ENCODE measurements at places on chromosomes 1 and 21.

GRCh38 chr1:26991310-26992116 is 2.0 kb upstream of the TRNP1 start:
- no peak for DNase-seq

DNA sequence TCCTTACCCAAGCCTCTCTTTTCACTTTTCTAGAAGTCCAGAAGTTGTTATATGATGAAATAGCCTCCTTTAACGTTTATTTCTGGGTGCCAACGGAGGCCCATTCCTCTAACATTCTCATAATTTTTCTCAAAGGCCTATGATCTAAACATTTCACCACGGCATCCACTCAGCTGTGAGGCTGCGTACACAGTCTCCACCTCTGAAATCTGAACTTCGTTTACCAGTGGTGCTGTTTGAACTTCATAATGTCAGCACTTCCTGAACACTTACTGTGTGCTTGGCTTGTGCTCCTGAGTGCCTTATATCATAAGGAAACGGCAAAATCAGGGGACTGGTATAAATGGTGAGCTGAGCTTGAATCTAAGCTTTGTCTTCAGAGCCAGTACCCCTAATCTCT is 12.0 kb upstream of the RBP7 start:
- no peak for DNase-seq

DNA sequence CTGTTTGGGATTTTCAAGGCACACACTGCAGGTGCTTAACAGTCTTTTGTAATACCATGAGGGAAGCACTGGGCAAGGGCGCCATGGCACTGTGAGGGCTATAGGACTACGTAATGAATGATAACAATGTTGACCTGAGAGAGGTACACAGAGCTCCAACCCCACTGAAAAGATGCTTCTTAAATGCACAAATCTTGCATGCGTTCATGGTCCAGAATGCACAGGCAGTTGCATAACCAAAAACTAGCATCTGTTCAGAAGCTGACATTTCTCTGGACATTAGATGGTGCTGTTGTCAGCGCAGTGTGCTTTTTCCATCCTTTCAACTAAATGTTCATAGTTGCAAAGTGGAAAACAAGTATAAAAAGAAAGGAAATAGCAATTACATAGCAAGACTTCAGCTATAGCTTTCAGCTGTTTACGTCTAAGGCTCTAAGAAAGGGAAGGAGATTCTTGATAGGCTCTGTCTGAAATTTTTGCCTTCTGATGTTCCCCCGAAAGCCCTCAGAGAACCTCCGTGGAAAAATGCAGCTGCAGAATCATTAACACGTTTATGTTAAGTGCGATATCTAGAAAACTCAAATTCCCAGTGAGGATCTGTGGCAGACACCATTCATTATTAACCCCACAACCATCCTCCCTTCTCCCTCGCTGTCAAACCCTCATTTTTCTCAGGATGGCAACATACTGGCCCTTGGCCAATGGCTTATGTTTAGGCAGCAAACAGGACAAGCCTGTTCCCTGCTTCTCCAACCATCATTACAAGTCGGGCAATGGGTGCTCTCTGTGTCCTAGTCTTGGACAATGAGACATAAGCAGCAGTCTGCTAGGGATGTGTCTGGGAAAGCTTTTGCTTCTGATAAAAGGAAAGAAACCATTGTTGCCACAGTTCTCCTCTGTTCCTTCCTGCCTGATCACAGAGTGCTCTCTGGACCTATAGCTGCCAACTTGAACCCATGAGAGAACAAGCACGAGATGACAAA is 8.2 kb upstream of the TARBP1 start:
- peak; percentile 76 for DNase-seq

GRCh38 chr1:225694151-225694603 is 41.3 kb upstream of the ENAH start:
- DNase-seq: peak; percentile 50

- no peak for DNase-seq
These were observed 192.9 kb downstream of the PCP4 start for GRCh38 chr21:40060083-40060677.

GRCh38 chr1:232250838-232251237 is 379.1 kb downstream of the SIPA1L2 start:
- no peak for DNase-seq

DNA sequence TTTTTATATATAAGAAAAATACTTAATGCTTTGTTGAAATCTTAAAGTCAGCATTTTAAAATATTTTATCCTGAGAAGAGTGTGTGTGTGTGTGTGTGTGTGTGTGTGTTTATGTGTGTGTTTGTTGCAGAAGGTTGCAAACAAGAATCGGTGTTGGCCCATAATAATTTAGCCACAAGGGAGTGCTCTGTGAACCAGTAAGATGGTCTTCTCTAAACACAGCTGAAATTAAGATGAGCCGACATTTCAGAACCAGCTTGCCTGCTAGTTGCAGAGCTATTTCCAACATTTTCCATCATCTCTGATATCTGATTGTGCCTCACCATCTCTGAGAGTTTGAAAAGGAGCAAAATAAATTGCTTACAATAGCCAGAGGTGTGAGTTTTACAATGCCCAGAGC is 158.8 kb upstream of the SGIP1 start:
- DNase-seq: no peak

DNA sequence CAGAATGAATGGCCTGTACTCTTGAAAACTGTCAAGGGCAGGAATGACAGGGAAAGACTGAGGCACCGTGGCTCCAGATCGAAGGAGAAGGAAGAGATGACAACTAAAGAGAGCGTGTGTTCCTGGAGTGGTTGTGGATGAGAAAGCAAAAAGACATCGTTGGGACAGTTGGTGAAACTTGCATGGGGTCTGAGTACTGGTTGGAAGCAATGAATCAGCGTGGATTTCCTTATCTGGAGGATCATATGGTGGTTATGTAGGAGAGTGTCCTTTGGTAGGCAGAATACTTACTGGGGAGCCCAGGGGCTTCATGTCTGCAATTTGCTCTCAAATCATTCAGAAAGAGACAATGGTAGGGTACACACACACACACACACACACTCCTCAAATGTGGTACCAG is 13.9 kb downstream of the LEMD1 start:
- no peak for DNase-seq

- no peak for DNase-seq
These were observed 95.1 kb upstream of the TSPAN2 start for GRCh38 chr1:115184260-115184950.

GRCh38 chr1:173495609-173496267 is 18.6 kb downstream of the PRDX6 start:
- no peak for DNase-seq

DNA sequence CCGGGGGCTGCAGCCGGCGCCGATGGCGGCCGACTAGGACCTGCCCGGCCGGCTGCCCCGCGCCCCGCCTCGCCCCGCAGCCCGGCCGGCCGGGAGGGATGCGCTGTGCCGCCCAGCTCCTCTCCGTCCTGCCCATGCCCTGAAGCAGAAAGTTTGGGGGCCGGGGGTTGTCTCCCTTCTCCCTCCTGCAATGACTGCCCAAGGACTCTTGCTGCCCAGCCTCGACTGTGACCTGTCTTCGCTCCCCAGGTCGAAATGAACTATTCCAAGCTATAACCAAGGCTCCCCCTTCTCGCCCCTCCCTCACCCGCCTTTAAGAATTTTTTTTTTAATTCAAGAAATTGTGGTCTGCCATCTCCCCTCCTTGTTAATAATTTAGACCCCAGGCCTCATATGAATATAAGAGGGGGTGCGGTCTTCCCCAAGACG is 361 bp downstream of the TMCC2 start:
- no peak for DNase-seq

GRCh38 chr1:34806396-34806795 is 13.6 kb downstream of the GJA4 start:
- peak; percentile 54 for DNase-seq

DNA sequence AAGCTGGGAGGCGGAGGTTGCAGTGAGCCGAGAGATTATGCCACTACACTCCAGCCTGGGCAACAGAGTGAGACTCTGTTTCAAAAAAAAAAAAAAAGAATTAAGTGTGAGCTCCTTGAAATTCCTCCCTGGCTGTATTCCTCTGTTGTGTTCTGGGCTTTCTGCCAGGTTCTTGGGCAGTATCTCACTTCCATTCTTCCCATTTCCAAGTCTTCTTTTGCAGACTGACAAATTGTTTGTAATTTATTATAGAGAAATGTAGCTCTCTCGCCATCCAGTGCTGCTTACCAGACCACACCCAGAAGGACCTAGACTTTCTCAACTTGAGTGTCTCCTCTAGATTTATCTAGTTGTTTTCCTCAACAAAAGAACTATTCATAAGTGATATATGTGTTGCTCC is 105.0 kb upstream of the ADGRL2 start:
- peak; percentile 55 for DNase-seq

DNA sequence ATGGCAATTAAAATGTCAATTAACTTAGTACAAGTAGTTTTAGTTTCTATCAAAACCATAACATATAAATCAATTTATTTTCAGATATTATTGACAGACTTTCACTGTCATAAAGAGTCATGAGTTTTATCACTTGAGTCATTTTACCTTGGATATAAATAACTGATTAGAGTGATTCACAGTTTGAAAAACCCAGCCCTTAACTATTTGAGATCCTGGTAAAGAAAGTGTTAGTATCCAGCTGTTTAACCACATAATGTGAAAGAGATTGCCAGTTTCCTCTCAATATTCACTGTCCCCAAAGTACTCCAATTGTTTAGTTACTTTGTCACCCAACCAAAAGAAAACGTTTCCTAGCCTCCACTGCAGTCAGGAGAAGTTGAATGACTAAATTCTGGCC is 91.3 kb downstream of the UCHL5 start:
- DNase-seq: peak; percentile 40

DNA sequence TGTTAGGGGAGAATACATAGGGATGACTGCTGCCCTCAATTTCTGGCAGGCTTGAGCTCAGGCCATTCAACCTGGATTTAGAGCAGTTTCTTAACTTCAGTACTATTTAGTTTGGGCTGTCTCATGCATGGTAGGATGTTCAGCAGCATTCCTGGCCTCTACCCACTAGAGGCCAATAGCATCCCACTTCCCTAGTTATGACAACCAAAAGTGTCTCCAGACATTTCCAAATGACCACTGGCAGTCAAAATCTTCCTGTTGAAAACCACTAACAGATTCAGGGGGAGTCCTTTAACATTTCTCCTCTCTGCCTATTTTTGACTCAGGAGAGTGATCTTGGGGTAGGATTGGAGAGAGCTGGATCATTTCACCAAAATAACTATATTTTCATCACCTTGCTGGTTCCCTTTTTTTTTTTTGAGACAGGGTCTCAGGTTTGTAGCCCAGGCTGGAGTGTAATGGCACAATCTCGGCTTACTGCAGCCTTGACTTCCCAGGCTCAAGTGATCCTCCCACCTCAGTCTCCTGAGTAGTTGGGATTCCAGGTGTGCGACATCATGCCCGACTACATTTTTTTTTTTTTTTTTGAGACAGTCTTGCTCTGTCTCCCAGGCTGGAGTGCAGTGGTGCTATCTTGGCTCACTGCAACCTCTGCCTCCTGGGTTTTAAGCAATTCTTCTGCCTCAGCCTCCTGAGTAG is 8.7 kb downstream of the GNAT2 start:
- no peak for DNase-seq

DNA sequence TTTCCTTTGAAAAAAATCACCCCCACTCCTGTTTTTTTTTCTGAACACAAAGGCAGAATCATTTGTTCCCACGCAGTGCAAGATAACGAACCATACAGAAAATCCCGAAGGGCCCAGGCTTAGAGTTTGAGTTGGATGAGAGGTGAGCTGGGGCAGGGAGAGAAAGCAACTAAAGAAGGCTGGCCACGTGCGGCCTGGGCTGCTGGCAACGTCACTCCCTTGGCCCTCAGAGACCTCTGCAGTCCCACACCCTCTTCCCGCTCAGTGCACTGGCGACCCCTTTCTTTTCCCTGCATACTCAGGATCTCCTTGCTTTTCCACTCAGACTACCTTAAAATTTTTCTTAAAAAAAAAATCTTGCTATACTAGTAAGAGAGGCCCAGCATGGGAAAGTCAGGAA is 28.2 kb upstream of the CRNN start:
- DNase-seq: no peak

DNA sequence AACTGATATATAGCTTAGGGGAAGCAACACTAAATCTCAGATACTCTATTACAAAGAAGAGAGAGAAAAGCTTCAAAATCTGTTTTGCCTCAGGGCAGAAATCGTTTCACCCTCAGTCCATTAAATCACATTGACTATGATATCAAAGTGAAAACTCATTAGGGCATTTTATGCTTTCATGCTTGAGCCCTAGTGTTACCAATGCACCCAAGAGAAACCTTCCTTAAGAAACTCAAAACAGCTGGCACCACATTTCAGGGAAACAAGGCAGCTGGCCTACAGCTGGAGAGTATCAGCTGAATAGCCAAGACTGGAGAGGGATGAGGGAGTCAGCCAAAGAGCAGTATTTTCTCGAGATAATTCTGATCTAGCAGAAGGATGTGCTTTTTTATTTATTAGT is 14.9 kb downstream of the COLGALT2 start:
- no peak for DNase-seq

GRCh38 chr1:160539990-160540858 is 17.2 kb upstream of the SLAMF6 start:
- no peak for DNase-seq

DNA sequence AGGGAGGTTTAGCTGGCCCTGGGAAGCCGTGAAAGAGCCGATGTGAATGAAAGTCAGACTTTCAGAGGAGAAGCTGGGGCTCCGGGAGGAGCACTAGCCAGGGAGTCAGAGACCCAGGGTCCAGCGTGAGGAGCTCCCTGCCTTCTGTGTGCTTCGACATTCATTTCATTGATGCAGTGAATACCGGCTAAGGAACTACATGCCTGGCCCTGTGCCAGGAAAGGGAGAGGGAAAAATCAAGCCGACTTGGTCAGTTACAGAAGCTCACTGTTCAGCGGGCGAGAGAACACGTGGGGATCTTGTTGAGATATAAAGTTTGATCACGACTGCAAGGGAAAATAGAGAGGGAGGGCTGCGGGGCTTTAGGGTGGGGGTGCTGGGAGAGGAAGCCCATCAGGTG is 76.7 kb upstream of the RUNX3 start:
- no peak for DNase-seq

DNA sequence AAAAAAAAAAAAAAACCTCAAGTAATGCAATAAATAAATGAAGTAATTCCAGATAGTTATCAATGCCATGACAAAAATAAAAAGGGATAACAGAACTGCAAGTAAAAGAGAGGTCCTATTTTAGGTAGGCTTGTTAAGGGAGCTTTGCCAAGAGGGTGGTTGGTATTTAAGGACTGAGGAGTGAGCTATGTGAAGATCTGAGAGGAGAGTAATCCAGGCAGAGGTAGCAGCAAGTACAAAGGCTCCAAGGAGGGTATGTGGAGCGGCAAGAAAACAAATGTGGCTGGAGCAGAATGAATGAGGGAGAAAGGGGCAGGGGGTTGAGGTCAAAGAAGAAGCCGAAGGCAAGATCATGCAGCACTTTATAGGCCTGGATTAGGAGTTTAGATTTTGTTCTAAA is 59.9 kb upstream of the CDC42BPA start:
- DNase-seq: no peak

DNA sequence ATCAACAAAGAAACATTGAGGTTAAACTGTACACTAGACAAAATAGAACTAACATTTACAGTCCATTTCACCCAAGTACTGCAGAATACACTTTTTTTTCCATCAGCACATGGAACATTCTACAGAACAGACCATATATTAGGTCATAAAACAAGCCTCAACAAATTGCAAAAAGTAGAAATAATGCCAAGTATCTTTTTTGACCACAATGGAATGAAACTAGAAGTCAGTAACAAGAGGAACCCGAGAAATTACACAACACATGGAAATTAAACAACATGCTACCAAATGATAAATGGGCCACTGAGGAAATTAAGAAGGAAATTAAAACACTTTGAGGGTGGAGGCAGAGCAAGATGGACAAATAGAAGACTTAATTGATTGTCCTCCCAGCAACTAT is 8.4 kb upstream of the C1orf185 start:
- peak; percentile 83 for DNase-seq

GRCh38 chr1:85203573-85204171 is 2.9 kb upstream of the SYDE2 start:
- no peak for DNase-seq
